ENCODE measurements at places on chromosomes 7 and 10.

- no peak for DNase-seq
Measured at GRCh38 chr7:116957874-116958273, 4.6 kb downstream of the ST7 start.

DNA sequence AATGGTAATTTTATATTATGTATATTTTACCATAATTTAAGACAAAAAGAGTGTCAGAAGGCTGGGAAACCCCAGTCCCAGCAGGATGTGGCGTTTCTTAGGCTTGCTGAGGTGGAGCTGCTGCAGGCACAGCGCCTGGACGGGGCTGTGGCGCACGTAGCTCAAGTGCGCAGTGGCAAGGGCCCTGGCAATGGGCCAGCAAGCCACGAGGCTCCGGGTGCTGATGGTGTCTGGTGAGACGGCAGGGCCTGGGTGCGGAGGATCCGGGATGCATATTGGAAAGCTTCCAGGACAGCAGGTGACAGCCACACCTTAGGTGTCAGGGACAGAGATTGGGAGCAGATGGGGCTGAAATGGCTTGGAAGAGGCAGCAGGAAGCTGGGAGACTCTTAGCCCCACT, 37.2 kb downstream of the CLEC2L start:
- no peak for DNase-seq

DNA sequence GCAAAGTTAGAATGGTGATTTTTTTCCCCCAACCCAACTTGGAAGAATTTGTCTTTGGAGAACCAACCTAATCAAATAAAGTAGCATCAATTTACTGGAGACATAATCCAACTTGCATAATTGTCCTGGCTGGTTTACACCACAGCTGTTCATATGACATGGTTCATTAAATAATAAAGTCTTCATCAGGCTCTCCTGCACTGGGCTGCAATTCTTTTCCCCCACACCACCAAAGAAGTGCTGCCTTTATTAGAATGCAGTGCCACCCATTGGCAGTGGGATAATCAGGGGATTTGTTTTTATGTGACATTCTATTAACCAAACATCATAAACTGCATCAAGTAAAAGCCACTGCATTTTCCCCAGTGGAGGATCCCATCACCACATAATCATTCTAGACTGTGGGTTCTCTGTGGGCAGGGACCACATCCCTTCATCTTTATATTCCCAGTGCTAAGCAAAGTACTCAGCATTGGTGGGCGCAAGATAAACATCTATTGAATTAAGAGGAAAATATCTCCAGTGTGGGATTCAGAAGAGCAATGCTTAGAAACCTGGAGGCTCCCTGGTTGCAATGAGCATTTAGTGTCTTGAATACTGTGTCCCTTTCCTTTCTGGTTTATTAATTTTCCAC, 322.0 kb downstream of the KCNMA1 start:
- no peak for DNase-seq

DNA sequence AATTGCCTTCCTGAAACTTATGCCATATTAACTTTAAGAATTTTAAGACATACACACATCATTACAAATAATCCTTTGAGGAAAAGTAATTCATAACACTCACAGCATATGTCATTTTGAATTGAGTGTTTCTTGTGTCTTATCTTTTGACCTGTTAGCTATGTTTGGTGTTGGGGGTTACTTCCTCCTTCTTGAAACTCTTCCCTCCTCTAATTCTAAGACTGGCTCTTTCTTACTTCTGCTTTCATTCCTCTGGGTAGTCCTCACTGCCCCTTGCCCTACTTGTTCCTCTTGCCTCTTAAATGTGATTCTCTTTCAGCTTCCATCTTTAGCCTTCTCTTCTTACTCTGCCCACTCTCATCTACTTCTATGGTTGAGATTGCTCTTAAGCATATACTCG, 28.3 kb upstream of the PIP4K2A start:
- no peak for DNase-seq

DNA sequence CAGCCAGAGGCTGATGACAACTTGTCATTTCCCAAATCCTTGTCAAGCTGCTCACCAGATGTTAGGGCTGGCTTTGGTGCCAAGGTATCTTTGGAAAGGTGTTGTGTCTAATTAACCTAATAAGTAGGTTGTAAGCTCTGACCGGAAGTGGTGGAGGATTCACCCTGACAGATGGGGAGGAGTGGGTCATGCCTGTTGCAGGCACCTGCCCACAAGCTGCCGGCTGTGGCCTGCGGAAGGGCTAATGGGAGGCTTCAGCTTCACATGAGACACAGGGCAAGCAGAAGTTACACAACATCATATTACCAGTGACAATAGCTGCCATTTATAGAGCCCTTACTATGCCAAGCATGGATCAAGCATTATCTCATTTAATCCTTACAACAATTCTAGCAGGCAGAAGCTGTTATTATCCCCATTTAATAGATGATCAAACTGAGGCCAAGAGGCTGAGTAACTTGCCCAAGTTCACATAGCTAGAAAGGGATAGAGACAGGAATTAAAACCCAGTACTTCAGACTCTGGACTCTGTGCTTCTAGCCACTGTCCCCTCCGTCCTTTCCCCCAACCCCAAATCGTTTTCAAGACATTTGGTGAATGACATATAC, 63.1 kb upstream of the DUSP5 start:
- DNase-seq, result no peak

All from trophoblast cell (in vitro differentiated cells and primary cell).